ENCODE measurements at places on chromosomes 5 and 9. TPM values are rescaled to one million over a fixed set of nuclear protein-coding genes. Genes with fewer than 3 reads are reported as not detected.

Gene DMAC1
- total RNA-seq, result 46.4 TPM

Gene STK32A
- total RNA-seq, result not detected

Gene CCDC192
- not detected for total RNA-seq

Gene STKLD1
- 1.5 TPM for total RNA-seq

Gene SPINK7
- not detected for total RNA-seq

Gene DBH
- not detected for total RNA-seq

Gene CD14
- 0.62 TPM for total RNA-seq
